ENCODE measurements at places on chromosomes 7 and 10.

DNA sequence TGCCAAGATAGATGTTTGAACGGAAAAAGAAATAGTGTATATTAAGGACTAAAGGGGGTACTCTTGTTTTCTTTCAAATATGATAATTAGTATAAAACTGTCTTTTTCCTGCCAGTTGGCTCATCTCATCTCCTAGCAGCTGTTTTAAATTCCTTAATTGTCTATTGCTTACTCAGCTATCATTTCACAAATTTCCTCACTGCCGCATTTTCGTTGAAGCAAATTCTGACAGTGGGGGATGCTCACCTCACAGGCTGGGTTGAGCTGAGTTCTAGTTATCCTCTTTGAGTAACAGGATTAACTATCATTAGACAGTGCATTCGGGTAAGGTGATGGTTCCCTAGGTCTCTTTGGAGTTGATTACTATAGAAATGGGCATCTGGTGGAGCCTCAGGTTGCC, 592.0 kb downstream of the AUTS2 start:
- DNase-seq, result no peak

- DNase-seq, result no peak
Observed at GRCh38 chr10:73932620-73933112, 21.7 kb downstream of the PLAU start.

DNA sequence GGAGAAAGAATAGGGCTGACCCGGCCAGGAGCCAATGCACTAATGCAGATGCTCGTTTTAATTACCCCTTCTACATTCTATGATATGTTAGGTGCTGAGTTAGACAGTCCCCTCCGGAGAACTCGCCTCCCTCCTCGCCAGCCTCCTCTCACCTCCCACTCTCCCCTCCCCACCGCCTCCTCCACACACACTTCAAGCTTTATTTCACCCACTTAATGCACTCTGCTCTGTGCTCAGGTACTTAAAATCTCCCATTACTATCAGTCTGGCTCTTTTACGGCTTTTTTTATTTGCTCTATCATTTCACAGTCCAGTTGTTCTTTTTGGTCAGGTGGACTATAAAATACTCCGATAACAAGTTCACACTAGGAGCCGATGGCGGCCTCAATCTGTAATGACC, 231.6 kb downstream of the TEX36 start:
- no peak for DNase-seq

- no peak for DNase-seq
Observed at GRCh38 chr10:52335665-52336064, 21.6 kb downstream of the DKK1 start.

DNA sequence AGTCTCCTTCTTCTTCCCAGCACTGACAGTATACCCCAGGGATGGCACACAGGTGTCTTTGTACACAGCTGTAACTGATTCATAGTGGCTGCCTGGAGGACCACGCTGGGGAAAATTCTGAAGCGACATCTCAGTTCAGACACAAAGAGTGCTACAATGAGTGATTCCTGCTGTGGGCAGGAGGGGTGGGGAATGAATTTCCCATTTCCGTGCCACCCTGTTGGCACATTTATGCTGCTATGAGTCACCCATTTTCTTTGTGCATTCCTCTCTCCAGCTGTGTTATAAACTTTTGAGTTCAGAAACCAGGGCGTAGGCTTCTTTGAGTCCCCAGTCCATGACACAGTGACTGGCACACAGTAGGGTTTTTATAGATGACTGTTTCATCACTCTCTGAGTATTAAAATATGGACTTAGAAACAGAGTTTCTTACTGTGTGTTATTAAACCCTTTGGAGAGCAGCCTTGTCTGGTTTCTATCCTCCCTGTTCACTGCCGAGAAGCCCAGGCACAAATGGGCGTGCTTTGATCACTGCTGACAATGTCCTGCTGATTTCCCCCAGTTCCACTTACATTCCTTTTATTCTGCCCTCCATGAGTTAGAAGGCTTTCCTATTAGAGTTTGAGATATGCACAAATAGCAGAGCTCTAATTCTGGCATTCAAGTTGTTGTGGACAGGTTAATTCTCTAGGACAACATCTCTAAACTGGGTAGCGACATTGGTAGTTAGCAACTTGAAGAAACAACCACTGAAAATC, 24.0 kb upstream of the NPS start:
- DNase-seq, result no peak

- peak; percentile 49 for DNase-seq
Observed at GRCh38 chr10:51422311-51423120, 276.9 kb downstream of the CSTF2T start.

DNA sequence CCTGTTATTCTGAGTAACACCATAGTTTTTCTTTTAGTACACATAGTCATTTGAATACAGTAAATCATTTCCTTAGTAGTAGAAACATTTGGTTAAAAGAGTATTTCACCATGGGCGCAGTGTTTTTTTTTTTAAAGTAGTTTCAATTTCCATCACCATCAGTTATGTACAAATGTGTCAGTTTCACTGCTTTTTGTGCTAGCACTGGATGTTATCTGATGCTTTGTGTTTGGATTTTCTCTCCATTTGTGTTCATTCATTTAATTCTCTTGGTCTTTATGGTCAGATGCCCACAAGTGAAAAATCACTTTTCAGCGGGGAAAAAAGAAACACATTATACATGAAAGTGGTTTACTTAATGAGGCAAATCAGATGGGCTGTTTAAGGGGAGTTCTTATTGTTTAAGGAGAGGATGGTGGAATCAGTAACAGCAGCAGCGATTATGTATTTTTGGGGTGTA, 16.0 kb upstream of the HK1 start:
- DNase-seq, result no peak

DNA sequence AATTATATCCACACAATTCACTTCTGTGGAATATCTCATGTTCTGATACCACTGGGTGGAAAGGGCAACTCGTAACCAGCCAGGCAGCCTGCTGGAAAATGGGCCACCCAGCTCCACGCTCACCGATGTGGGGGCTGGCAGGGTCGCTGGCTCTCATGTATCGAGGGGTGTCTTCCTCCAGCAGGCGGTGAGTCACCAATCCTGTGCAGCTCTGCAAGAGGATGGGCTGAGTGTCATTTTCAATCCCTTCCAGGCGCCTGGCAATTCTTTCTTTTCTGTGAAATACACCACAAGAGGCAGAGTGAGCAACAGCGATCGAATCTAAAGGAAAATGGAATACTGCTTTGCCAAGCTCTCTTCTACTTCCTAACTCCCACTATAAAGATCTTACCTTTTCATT, 80.1 kb downstream of the SVIL start:
- DNase-seq, result no peak

DNA sequence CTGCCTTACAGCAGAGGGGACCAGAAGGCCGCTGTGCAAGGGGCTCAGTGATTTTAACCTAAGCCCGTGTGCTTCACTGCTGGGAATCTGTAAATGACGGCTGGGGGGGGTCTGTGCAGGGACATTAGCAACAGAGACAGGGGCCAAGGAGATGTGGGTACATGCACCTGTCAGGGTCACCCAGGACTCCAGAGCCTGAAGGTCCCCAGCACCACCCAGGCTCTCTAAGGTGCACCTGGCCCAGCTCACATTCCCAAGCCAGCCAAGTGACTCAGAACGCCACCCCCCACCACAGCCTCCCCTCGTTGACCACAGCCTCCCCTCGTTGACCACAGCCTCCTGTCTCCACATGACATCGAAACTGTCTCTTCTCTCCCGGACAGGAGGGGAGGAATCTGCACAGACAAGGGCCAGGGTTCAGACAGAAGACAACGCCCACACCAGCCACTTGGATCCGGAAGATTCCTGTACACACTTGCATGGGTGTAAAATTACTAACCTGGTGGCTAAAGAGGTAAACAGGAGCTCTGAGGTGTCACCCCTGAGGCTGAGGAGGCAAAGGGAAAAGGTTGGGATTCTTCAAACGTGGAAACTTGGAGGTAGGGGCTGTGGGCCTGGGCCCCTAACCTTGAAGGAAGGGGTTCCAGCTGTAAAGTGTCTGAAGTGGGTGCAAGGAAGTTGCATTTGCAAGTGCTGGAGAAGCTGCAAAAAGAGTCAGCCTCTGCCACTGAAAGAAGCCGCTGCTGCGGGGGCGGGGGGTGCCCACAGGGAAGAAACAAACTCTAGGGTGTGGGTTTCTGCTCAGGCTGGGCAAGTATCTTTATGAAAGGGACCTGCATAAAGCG, 27.0 kb downstream of the CALML3 start:
- no peak for DNase-seq

GRCh38 chr7:112400141-112400540, 50.1 kb upstream of the IFRD1 start:
- DNase-seq, result no peak

GRCh38 chr10:22667093-22667480, 47.3 kb downstream of the PIP4K2A start:
- no peak for DNase-seq

DNA sequence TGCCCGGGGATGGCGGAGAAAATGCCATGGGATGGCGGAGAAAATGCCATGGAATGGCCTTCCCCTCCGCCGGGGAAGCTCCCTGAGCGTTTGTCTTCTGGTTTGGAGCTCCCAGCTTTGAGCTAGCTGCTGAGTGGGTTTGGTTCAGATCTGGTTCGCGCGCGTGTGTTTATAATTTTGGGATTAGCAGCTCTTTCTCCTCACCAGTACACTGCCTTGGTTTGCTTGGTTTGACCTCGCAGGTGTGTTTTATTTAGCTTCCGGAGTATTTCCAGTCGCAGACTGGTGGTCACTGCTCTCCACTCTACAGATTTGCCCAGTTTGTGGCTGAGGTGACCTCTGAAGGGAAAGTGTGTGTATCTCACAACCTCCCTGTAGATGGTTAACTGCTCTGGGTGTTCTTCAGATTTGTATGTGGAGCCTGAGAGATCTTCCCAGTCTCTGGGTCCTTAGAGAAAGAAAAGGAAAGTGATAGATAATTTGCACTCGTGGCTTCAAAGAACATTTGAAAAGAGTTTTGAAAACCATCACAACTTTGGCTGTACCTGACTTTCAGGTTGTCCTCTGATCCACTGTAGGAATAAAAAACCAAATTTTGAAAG, 597 bp downstream of the ZNF277 start:
- DNase-seq, result no peak
